OCI-LY7 (cell line): ENCODE measurements at places on chromosomes 2 and 18. TPM values are rescaled to one million over a fixed set of nuclear protein-coding genes. Genes with fewer than 3 reads are reported as not detected.

DNA sequence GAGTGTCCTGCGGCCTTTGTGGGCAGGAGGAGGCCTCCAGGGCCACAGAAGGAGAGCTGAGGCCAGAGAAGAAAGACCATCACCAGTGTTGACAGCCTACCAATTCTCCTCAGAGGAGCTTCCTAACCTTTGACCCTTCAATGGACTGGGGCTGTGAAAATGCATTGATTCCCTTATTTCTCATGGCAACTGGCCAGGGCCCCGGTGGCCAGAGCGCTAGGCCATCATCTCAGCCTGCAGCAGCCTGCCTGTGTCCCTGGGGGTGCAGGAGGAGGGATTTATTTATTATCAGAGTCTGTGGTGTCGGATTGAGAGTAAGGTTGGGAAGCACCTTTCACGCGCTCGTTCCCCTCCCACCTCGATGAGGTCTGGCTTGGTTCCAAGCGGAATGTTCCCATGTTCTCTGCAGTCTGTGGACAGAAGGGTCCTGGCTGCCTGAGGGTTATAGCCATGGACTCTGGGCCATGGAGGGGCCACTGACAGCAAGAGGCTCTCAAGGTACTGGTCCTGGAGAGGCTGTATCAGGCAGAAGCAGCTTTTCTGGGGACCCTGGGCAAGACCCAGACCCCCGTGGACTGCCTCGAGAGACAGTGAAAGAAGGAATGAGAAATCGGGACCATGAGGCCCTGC lies 53.8 kb downstream of the CYP27C1 start:
- DNase-seq, result no peak

ARHGAP28 gene
- total RNA-seq, result not detected in 2 replicates

DNA sequence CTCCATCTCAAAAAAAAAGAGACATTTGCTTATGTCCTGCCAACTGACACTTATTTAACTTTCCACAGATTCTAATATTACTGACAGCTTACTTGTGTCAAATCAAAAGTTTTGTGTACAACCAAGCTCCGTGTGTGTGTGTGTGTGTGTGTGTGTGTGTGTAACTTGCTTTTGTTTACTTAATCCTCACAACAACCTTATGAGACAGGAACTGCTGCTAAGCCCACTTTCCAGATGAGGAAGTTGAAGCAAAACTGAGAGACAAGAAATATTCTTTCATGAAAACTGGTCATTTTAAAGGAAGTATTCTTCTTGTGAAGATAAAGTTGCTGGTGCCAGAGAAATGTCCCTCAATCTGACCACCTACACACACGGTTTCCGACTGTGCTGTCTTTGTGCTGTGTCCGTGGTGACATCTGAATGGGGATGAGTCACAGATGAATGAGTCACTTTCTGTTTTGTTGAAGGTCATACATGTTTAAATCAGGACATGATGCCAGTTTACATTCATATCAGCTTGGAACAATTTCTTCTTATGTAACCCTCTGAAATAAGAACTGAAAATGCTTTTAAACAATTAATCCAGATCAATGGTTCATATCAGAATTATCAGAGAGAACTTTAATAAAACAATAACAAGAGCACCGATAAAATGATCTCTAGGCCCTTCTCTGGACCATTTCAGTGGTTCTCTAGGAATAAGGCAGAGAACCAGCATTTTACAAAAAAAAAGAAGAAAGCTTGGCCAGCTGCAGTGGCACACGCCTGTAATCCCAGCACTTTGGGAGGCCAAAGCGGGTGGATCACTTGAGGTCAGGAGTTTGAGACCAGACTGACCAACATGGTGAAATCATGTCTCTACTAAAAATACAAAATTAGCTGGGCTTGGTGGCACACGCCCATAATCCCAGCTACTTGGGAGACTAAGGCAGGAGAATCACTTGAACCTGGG lies 95.5 kb downstream of the THNSL2 start:
- no peak for DNase-seq

- no peak for DNase-seq
Observed at GRCh38 chr2:218870984-218871344, 9.7 kb upstream of the WNT10A start.

GRCh38 chr18:50638016-50638883 lies 78.4 kb downstream of the MAPK4 start:
- DNase-seq, result no peak

- DNase-seq, result no peak
Observed at GRCh38 chr18:24016643-24017042, 2.1 kb downstream of the TTC39C start.

FSHR gene
- not detected in 2 replicates for total RNA-seq

UGT1A4 gene
- total RNA-seq, result not detected in 2 replicates

DNA sequence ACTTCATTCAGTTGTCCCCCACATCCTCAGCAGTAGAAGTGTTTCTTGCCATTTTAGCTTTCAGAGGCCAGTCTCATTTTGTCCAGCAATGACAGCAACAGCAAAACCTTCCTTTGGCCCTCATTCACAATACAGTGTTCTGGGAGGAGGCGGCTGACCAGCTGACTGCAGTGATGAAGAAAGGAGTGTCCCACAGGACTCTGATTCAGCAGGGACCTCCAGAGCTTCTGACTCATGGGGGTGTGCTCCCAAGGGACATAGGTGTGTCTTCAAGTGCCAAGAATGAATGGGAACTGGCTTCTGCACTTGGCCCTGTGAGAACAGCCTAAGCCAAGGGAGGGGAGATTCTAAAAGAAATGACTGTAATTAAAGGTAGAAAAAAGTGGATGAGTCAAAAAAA lies 147.0 kb upstream of the PELI1 start:
- no peak for DNase-seq
